ENCODE measurements at places on chromosomes 16 and 17.
A peak's percentile ranks its signal among the peaks of the same experiment; 100 is the strongest.

DNA sequence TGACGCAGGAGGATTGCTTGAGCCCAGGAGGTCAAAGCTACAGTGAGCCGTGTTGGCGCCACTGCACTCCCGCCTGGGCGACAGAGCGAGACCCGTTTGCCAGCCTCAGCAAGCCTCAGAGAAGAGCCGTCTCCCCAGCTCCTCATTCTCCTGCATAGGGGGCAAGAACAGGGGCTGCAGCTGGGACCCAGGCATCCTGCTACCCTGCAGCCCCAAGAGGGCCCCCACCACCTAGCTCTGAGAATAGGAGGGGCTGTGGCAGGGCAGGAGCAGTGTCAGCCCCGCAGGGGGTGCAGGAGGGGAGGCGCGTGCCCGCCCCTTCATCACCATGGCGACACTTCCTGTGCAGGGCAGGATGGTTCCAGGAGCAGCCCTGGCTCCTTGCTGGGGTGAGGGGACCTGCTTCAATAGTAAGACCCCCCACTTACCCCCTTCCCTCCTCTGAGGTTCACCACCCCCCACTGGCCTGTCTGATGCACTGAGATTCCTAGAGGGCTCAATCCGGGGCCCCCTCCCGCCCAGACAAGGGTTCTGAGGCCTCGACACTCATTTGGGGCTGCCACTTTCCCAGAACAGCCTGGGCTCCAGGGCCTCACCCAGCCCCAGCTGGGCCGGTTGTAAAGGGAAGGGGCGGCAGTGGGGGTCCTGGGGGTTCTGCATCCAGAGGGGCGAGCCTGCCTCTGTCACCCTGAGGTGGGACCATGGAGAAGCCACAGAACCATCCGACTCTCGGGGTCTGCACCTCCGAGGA is 20.2 kb downstream of the VASN start:
- DNase-seq, result no peak

- no peak for DNase-seq
Observed at GRCh38 chr17:59355702-59356325, 24.4 kb downstream of the YPEL2 start.

GRCh38 chr17:63676584-63676983 is 23.3 kb downstream of the LIMD2 start:
- DNase-seq, result no peak

GRCh38 chr16:4303973-4304372 is 11.9 kb upstream of the GLIS2 start:
- no peak for DNase-seq

GRCh38 chr16:4982056-4982867 is 24.1 kb downstream of the SEC14L5 start:
- DNase-seq, result no peak

- no peak for DNase-seq
Observed at GRCh38 chr16:12206749-12207142, 230.2 kb downstream of the SNX29 start.

DNA sequence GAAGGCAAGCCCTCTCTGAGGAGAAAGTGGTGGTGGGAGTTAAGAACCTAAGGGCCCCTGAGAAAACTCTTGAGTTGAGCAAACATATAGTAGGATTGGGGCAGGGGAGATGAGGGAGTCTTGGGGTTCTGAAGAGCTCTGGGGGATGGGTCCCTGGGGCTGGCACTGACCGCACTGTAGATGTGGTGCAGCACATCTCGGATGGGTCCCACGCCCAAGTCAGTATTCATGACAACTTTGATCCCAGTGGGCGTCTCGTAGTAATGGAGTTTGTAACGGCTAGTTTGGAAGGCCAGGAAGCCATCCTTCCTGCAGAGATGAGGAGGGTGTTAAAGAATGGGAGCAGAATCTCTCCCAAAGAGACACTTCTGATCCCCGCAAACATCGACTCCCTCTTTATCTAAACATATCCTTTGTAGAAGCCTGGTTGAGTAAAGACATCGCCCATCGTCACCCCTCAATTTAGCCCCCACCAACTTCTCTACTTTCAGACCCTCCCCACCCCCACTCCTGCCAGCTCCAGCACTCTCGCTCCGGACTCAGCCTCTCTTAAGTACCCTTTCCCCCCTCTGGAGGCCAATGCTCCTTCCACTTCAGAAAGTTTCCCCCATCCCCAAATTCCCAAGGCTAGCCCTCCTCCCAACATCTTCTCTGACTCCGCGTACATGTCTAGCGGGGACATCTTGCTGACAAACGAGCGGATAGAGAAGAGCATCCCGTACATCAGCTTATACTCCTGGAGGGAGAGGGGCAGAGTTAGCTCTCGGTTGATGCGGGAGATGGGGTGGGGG is 710 bp downstream of the TRAPPC1 start:
- DNase-seq, result no peak

DNA sequence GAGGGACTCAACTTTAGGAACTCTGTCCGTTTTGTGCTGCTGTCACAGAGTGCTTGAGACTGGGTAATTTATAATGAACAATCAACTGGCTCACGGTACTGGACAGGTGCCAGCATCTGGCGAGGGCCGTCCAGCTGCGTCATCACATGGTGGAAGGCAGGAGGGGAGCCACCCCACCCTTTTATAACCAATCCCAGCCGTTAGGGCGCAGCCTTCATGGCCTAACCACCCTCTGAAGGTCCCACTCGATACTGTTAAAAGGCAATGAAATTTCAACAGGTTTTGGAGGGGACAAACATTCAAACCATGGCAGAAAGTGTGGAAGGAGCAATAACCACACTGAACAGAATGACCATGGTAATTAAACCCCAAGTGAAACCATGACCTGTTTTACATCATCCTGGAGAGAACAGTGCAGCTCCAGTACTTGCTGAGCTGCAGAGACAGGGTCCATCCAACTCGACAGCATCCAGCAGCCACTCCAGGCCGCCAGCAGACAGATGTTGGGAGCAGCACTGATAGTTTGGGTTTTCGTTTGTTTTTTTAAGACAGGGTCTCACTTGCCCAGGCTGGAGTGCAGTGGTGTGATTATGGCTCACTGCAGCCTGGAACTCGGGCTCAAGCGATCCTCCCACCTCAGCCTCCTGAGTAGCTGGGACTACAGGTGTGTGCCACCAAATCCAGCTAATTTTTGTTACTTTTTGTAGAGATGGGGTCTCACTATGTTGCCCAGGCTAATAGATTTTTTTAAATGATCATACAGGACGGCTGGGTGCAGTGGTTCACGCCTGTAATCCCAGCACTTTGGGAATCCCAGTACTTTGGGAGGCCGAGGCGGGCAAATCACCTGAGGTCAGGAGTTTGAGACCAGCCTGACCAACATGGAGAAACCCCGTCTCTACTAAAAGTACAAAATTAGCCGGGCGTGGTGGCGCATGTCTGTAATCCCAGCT is 11.0 kb downstream of the CHMP6 start:
- DNase-seq, result no peak

DNA sequence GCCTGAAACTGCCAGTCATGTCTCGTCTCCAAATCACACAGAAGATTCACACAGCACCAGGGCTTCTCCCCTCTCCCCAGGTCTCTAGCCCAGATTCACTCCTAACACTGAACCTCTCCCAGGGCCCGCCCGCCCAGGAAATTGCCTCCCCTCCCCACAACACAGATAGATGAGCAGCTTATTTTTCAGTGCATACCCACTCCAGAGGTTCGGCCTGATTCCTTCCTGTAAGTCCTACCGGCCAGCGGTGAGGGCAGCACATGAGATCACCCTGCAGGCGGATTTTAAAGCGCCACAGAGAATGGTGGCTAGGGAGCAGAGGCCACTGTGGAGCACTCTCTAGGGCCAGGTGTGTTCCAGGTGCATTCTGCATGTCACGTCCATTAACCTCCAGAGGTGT is 301.8 kb downstream of the IRF8 start:
- DNase-seq, result no peak

DNA sequence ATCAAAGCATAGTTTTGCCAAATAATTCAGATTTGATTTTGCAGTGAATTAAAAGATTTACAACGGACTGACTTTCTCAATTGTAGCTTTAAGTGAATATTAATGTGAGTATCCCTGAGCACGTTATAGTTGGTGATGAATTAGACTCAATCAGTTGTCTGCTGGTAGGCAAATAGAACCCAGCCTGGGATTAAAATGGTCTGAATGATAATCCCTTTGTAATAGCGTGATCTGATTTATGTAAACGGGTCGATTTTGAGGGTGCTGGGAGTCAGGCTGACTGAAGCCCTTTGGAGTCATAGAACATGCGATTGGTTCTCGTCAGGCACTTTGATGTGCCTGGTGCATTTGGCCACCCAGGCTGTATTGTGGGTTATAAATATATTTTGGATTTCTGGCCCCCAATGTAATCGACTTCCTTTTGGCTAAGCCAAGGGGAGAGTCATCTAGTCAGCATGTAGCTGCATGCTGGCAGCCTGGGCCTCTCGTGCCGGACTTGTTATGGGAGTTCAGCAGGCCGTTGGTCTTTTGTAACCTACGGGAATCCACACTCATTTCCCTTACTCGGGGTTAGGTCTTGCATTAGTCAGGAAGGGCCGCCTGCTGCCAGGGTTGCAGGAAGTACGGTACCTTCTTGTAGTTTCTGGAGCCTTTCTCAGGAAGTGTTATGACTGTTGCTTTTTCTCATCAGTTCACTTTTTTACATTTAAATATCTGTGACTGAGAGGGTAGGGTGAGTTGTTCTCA is 5.4 kb downstream of the PGS1 start:
- peak; percentile 94 for DNase-seq

DNA sequence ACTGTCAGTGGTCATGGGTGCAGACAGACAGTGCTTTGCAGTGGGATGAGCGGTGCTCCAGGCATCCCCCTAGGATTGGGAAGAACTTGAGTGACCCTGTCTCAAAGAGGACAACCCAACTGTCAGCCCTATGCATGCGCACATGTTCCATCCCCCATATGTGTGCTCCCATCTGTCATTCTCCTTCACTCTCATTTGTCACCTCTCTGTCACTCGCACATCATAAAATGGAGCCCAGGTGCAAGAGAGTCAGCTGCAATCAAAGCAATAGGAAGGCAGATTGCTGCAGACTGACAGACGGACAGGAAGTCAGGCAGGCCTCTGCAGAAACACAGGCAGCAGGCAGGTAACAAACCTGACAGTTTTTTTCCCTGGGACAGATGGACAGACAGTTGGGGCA is 101.8 kb upstream of the CCL1 start:
- no peak for DNase-seq

DNA sequence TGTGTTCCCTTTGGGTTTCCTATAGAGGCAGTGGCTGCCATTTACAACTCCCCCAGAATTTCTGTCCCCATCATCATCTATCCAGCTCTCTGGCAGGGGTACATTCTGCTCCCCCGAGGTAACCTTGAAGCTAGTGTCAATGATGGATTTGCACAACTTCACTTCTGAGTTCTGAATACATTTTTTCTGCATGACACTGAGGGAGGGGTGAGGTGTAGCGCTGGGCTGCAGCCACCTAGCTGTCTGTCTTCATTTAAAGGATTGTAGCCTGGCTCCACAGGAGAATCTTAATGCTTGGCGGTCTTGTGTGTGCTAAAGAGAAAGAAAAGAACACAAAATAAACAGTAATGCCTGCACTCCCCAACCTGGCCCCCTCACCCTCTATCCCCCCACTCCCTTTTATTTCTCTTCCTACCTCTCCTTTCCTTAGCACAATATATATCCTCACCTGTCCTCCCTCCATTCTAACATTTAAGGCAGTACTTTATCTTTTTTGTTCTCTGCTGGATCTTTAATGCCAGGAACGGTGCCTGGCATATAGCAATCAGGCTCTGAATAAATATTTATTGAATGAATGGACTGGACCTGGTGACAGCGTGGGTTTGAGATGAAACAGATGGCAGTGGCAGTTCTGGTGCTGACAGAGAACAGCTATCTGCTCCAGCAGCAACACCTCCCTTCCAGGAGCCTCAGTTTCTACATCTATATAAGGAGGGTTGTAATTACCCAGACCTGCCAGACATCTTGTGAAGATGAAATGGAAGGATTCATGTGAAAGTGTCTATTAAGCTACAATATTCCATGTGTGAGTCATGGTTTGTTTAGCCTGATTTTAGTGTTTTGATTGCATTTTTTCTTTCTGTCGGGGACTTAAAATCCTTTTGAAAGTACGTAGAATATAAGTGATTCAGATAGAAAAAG is 163.5 kb upstream of the CDH11 start:
- no peak for DNase-seq

- no peak for DNase-seq
Observed at GRCh38 chr17:29699283-29699682, 76.6 kb upstream of the CORO6 start.

GRCh38 chr17:78502611-78503148 is 74.5 kb downstream of the DNAH17 start:
- DNase-seq, result no peak

DNA sequence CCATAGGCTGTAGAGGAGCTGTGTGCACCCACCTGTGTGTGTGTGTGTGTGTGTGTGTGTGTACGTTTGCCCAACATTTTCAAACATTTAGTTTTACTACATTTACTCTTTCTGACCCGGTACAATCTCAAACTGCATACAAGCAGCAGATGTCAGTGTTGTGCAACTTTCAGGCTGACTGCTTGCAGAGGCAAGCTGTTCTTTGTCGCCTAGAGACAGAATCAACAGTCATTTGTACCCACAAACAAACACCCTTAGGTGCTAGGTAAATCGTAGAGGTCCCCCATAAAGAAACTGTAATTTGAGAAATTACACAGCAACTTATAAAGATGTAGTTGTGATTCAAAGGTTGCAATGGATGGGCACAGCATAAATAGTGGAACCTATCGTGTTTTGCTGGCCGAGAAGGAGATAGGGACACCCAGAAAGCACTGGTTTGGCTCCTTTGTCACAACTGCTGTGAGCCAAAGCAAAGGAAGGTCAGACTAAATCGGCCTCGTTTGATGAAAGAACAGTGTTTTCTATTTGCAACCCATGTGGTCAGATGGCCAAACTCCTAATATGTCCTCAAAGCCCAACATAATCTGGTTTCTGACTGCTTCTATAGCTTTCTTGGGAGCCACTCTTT is 478.4 kb downstream of the TOX3 start:
- DNase-seq, result no peak

DNA sequence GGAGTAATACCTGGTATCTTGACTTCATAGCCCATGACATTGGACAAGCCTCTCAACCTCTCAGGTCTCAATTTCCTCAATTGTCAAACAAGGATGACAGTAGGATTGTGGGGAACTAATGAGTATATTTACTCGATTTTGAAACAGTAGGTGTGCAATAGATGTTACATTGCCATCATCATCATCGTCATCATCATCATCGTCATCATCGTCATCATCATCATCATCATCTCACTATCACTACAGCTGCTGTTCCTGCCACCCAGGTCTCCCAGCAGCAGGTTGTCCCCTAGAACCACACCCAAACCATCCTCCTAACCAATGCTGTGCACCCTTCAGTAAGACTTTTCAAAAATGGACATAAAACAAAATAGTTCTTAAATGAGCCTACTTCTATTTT is 24.8 kb upstream of the CDRT4 start:
- DNase-seq, result no peak

- DNase-seq, result no peak
Observed at GRCh38 chr17:13601322-13601775, 380 bp downstream of the HS3ST3A1 start.
